ENCODE measurements at places on chromosomes 5 and 9.

DNA sequence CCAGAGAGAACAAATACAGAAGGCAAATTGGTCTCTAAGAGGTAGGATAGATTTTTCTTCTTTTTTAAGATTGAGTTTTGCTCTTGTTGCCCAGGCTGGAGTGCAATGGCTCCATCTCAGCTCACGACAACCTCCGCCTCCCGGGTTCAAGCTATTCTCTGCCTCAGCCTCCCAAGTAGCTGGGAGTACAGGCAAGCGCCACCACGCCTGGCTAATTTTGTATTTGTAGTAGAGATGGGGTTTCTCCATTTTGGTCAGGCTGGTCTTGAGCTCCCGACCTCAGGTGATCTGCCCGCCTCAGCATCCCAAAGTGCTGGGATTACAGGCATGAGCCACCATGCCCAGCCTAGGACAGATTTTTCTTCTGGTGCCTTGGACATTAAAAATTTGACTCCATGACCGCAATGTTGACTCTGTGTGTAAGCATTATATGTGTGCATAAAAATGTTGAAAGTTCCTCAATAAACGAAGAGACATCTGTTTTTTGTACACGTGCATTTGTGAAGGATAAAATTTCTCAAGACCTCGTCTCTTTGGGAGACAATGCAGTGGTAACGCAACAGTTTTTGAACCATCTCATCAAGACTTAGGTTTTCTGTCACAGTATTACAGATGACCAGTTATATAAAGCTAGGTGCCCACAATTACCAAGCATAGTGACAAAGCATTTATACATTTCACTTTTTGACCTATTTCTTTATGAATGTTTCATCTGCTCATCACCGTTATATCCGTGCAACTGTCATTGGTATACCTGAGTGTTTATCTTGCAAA, 17.4 kb downstream of the VCP start:
- DNase-seq, result no peak

- DNase-seq, result no peak
Measured at GRCh38 chr9:36138496-36138895, 2.0 kb downstream of the GLIPR2 start.

DNA sequence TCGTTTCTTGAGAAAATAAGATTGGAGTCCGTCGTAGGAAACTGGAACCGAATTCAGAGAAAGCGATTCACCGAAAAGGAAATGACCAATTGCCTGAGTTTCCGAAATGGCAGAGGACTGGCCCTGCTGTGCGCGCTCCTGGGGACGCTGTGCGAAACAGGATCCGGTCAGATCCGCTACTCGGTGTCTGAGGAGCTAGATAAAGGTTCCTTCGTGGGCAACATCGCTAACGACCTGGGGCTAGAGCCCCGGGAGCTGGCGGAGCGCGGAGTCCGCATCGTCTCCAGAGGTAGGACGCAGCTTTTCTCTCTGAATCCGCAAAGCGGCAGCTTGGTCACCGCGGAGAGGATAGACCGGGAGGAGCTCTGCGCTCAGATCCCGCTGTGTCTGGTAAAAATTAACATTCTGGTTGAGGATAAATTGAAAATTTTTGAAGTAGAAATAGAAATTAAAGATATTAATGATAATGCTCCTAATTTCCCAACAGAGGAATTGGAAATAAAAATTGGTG, 379 bp downstream of the PCDHGA3 start:
- DNase-seq, result no peak

GRCh38 chr9:93267681-93268505, 84.0 kb downstream of the WNK2 start:
- DNase-seq, result no peak

DNA sequence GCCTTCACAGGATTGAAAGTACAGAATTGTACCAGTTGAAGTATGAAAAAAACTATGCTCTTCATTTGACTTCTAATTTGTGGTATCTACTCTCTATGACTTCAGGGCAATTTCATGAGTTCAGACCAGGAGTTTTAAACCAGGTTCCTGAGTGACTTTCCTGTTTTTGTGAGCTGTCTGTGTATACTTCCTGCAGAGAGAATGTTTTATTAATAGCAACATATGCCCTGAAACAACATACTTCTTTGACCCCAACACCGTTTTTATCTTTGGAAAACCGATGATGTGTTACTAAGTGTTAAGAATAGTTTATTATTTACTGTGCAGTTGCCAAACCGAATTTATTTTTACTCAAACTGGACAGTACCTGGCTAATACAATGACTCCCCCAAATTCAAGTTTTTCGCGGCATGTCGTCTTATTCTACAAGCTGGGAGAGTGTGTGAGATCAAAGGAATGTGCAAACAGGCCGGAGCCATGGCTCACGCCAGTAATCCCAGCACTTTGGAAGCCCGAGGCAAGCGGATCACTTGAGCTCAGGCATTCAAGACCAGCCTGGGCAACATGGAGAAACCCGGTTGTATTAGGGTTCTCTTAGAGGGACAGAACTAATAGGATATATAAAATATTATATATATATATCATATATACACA, 58.7 kb upstream of the ERBIN start:
- no peak for DNase-seq

- no peak for DNase-seq
Measured at GRCh38 chr9:77856615-77857014, 175.0 kb downstream of the GNAQ start.

GRCh38 chr5:163540696-163541095, 35.3 kb downstream of the MAT2B start:
- no peak for DNase-seq

DNA sequence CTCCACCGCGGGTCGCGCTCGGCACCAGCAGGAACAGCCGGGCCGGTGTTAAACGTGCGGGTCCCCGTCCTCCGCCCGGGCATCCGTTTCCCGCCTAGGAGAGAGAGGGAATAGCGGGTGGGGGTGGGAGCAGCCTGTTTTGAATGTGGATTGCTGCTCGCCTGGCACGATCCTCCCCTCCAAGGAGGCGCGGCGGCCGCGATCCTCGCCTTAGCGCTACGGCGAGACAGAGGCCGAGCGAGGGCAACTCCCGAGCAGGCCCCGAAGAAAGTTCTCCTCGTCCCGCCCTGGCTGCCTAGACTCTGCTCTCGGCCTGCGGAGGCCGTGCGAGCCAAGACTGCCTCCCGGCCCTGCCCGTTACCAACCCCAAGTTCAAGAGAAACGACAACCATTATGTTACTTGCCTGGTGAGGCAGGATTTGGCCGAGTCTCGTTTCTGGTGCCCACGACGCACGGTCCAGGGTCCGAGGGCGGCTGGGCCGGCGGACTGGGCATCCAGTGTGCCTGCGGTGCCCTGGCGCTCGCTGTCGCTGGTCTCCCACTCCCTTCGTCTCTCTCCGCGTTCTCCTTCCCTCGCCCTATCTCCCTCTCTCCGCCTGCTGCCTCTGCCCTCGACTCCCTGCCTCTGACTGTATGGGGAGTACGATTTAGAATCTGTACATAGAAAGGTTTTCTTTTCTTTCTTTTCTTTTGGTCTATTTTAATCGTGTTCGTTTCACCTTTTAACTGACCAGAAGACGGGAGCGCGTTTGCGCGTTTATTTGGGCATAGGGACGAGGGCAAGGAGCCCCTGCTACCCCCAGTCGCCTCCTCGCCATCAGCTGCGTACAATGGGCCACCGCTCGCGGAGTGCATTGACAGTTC, 724 bp downstream of the NR2F1-AS1 start:
- no peak for DNase-seq

- DNase-seq, result no peak
Measured at GRCh38 chr9:32843295-32843694, 60.0 kb downstream of the TMEM215 start.

DNA sequence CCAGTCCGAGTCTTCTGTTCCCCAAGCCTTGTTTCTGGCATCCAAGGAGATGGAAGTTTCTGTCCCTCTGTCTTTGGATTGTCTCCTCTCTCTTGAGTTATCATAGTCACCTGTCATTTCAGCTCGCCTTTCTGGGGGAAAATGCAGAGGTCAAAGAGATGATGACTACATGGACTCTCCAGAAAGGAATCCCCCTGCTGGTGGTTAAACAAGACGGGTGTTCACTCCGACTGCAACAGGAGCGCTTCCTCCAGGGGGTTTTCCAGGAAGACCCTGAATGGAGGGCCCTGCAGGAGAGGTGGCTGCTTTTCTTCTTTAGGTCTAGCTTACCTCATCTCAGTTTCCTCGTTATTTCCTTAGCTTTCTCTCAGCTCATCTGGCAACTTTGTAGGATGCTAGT, 25.1 kb downstream of the ERAP2 start:
- DNase-seq, result no peak

All from OCI-M1 (cell line).